ENCODE measurements at places on chromosomes 12 and 14. TPM values are rescaled to one million over a fixed set of nuclear protein-coding genes. Genes with fewer than 3 reads are reported as not detected.

DNA sequence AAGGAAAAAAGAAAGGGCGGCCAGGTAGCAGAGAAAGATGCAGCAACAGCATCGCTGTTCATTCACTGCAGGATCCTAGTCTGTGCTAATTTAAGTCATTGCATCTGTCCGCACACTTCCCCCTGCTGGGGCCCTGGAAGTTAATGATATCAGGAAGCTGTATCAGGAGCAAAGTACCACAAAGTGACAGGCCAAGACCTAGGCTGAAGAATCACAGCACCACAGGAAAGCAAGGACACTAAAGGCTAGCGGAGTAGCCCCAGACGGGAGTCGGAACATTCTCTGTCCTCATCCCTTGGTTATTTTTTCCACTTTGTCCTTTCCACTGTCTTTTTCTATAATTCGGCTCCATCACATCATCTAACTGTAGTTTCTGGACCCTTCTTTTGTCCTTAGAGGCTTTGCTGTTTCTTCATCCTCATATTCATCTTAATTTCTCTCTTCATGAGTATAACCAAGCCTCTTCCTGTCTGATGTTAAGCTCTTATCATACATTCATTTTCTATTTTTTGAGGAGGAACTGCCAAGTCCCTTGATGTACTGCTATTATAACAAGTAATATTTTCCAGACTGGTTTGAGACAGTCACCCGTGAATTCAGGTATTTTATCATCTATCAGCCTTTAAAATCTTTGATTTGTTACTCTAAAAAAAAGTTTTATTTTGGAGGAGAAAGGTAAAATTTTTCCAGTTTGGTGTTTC lies 28.3 kb downstream of the DUSP16 start:
- no peak for ATAC-seq

DNA sequence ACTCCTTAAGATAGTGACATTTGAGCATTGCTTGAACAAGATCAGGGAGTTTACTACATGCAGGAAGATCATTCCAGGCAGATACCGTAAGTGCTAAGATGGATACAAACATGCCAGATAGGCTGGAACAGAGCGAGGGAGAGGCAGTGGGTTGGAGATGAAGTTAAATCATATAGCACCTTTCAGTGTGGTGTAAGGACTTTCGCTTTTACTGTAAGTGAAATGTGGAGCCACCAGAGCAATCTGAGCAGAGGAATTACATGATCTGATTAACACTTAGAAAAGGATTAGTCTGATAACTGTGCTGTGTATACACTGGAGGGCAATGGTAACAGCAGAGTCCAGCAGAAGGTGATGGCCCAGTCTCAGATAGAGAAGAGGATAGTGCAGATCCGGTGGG lies 163.0 kb upstream of the SSTR1 start:
- no peak for ATAC-seq

The NGB gene
- not detected for total RNA-seq

DNA sequence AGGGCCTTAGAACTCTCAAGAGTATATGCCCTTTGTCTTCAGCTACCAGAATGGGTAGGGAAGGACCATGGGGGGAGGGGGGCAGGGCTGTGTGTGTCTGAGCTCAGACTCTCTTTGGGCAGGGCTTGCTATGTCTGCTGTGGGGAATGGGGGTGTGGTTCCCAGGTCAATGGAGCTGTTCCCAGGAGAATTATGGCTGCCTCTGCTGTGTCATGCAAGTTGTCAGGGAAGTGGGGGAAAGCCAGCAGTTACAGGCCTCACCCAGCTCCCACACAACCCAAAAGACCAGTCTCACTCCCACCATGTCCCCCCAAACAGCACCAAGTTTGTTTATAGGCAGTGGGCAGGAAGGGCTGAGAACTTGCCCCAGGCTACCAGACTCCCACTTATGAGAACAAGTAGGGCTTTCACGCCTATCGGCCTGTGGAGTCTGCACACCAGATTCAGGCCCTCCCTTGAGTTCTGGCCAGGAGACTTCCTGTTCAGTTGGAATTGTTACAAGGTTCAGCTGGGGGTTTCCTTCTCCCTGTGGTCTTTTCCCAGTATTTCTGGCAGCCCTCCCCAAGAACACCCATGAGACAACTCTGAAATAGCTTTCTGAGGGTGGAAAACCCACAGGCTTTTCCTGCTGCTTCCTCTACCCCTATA lies 6.1 kb upstream of the SERPINA11 start:
- peak; percentile 57 for ATAC-seq

The OTUB2 gene
- total RNA-seq = 5.5 TPM

All from esophagus mucosa (tissue), 1 donor.